ENCODE measurements at places on chromosomes 3 and 15.
A peak's percentile ranks its signal among the peaks of the same experiment; 100 is the strongest.

- DNase-seq: peak; percentile 60
These were observed 279.3 kb upstream of the RASGRP1 start for GRCh38 chr15:38843736-38844590.

DNA sequence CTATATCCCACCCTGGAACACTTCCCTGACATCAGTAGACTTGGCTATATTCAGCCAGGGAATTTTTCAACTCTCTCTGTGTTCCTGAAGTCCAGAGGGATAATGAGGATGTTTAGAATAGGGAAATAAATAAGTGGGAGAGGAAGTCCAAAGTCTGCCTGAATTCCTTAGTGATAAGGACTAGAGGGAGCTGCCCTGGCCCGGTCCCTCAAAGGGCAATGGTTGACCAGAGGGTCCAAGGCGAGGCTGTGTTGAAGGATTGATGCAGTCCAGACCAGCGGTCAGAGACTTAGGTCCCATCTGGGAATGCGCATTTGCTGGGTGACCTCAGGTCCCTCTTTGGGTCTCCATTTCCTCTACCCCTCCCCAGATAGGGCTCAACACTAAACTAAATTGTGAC is 7.9 kb downstream of the VIPR1 start:
- DNase-seq: no peak

DNA sequence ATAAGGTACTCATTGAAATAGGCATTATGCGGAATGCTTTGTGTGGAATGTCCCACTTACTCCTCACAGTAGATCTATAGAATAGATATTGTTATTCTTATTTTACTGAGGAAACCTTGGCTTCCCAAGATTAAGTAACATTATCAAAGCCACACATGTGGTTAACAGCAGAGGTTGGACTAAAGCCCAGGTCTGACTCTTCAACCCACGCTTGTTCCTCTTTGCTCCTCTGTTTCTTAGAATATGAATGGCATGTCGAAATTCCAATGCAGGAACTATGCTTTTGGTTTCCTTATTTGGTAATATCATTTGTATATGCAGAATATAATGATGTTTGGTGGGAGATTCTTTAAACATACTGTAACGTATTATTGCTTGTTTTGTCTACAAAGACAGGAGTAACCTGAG is 818.8 kb upstream of the LMCD1 start:
- DNase-seq: peak; percentile 50

- DNase-seq: peak; percentile 32
These were observed 246.5 kb downstream of the ROBO1 start for GRCh38 chr3:79521221-79521848.

- DNase-seq: no peak
These were observed 76.9 kb upstream of the TNFAIP8L3 start for GRCh38 chr15:51171634-51171932.

- DNase-seq: peak; percentile 58
These were observed 119.0 kb upstream of the RASGRP1 start for GRCh38 chr15:38683382-38684242.

- no peak for DNase-seq
These were observed 57.7 kb downstream of the ITGA11 start for GRCh38 chr15:68374168-68374745.

DNA sequence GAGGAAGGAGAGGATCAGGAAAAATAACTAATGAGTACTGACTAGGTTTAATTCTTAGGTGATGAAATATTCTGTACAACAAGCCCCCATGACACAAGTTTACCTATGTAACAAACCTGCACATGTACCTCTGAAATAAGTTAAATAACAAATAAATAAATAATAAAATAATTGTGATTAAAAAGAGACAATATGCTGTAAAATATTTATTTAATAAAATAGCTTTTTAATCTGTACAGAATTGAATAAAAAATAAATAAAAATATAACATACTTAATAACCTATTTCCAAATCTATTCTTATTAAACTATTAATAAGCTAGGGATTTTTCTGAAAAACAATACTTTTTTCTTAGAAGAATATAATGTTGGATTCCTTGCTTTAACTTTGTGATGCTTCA is 355.6 kb downstream of the CNTN6 start:
- DNase-seq: no peak

- DNase-seq: no peak
These were observed 61.5 kb upstream of the GRM7 start for GRCh38 chr3:6799264-6799915.

- no peak for DNase-seq
These were observed 128.3 kb upstream of the BHLHE40 start for GRCh38 chr3:4850928-4851265.

DNA sequence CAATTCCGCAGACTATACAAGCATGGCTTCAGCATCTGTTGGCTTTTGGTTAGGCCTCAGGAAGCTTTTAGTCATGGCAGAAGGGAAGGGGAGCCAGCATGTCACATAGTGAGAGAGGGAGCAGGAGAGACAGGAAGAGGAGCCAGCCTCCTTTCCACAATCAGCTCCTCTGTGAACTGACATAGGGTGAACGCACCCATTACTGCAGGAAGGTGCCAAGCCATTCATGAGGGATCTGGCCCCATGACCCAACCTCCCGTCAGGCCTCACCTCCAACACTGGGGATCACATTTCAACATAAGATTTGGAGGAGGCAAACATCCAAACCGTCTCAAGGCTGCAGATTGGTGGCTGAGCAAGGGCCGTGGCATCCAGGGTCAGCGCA is 106.3 kb downstream of the LRRK1 start:
- no peak for DNase-seq

GRCh38 chr3:193446965-193447602 is 68.5 kb upstream of the ATP13A5 start:
- DNase-seq: no peak

DNA sequence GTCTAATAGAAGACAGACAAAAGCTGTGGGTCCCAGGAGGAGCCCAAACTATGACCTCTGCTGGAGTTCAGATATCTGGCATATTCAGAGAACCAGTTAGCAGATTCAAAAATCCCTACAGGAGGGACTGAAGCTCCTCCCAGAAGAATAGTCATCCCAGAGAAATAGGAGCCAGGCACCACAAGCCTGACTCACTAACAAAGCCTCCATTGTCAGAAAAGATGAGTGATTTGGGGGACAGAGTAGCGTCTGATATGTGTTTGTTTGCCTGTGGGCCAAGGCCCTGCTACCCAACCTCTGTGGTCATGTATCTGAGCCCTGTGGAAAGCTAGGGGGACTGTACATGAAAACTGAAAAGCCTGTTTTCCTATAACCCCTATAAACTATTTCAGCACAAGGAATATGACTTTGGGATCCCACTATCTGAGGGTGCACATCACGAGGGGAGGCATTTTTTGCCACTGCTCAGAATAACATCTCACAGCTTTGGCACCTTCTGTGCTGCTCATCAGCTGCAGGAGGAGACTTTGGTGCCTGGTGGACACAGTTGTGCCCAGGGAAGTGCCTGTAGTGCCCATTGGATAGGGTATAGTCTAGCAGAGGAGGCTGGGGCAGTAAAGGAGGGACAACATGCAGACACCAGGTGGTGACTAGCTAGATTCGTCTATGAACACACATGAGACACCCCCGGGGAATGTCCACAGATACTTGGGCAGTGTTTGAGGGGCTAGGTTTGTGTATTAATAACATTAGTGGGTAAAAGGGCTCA is 9.7 kb upstream of the LARP6 start:
- peak; percentile 95 for DNase-seq

GRCh38 chr3:186218421-186218820 is 109.5 kb upstream of the ETV5 start:
- no peak for DNase-seq

DNA sequence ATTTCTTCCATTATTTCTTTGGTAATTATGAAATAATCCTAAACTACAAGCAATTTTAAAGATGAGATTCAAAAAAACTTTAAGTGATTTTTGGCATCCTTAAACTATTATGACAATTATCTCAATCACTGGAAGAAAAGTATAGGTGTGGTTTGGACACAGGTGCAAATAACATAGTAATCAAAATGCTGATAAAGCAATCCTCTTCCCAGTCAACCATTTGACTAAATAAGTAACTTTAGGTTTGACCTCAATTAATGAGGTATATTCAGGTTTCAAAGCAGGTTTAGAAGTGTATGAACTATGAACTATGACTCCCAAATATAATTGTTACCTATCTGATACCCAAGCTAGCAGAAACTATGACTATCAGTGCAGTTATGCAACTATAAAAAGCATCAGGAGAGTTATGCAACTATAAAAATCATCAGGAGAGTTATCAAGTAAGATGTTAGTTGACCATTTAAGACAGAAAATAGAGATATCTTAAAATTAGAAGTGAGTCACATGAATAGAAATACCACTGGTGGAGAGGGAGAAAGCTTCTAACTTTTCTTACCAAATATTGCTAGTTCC is 8.9 kb upstream of the CNTN3 start:
- no peak for DNase-seq

DNA sequence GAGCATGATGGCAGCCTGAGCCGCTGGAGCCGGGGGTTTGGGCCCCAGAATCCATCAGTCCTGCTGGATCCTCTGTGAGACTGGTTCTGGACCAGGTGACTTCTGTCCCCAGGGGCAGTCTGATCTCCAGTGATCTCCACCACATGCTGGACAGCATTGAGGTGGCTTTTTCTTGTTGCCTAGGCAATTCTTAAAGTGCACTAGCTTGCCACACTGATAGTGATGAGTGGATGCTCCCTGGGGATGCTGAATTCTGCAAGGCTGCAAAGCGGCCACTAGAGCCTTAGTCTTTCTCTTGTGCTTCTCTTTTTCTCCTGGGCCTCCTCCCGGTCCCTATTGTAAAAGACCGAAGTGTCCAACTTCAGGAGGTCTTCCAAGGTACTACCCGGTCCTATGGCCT is 70.4 kb upstream of the ATP11B start:
- DNase-seq: no peak

DNA sequence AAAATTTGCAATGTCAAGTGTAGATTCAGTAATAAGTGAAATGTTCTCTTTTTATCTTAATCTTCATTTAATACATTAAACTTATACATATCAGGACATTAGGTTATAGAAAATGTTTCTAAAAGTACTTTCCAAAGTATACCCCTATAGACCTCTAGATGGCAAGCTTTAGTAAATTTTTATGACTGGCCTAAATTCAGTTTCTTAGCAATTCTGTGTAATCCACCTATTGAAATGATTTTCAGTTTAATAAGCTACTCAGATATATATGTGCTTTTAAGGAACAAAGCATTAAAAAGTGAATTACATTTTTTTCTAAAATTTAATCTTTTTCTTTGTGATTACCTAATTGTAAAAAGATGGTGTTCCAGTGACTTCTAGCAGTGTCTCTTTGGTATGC is 342.2 kb downstream of the GBE1 start:
- DNase-seq: peak; percentile 1

DNA sequence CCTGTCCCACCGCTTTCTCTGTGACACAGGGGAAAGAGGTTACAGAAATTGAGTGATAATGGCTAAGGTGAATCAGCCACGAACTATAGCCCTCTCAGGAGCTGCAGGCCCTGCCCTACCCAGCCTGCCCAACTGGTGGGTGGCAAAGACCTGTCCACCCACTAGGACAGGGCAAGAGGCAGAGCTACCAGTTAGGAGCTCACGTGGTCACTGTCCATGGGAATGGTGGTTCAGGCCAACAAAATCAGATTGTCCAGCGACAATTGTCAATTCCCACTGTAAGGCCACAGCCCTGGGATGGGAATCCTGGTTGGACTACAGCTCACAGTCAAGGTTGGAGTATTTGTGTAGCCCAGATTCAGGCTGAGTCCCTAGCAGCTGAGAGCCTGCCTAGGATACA is 75.0 kb downstream of the PPCDC start:
- no peak for DNase-seq

DNA sequence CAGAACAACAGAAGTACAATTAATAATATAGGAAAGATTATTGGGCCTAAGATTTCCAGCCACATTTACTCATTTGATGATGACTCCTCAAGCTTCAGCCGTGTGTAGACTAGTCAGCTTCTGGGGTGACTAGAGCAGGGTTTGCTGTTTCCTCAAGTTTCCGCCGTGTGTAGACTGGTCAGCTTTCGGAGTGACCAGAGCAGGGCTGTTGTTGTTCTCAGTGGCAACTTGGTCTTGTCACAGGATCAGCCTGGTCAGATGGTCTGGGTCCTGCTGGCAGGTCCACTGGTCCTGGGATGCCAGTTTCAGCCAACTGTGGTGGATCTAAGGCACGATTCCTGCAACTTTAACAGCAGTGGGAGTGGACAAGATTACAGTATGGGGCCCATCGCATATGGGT is 21.8 kb upstream of the NOX5 start:
- no peak for DNase-seq

- no peak for DNase-seq
These were observed 6.6 kb upstream of the CD47 start for GRCh38 chr3:108097322-108098002.

DNA sequence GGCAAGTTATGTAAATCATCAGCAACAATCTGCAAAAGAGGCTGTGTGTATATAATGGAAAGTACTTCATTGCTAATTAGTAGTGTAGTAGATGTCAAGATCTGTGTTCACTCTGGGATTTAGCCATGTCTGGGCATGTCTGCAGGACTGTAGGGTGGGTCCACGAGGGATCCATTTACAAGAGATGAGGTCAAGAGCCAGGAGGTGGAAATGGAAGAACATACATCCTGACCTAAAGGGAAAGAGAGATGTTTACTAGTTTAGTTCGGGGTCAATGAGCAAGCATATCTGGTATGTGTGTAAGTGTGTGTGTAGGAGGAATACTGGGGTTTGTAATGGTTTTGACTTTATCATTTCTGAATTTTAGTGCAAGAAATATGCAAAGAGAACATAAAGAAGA is 171.5 kb upstream of the NANOGP8 start:
- DNase-seq: no peak

DNA sequence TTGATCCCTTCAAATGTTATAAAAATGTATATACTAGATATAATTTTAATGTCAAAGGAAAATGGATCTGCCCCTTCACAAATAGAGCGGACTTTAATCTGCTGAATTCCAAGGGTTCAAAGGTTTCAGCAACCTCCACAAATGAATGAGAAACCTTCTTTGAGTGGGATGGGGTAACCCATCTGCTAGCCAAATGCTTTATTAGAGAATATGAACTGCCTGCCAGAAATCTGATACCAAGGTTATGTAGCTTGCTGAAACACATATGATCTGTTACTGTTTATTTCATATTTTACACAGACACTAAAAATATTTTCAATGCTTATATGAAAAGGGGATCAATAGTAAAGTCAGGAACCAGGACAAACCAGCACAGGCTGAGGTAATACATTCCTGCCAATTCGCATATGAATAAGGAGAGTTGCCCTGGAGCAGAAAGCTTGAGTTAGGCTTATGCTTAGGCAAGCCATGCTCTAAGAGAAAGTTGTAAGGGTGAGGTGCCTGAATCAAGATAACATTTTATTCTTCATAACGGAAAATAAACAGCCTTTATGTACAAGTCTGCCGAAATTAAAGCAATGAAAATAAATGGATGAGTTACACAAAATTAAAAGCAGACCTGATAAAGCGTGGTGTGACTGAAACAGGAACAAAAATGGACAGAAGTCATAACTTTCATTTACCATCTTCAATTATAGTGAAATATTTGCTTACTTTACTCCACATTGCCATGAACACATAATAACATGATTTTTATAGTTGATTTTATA is 26.5 kb downstream of the PLOD2 start:
- no peak for DNase-seq

All from RPMI7951 (cell line).